RWPE2 (cell line): ENCODE measurements at places on chromosomes 16 and 17.

- no peak for DNase-seq
These were observed 19.9 kb upstream of the KPNB1 start for GRCh38 chr17:47629826-47630225.

DNA sequence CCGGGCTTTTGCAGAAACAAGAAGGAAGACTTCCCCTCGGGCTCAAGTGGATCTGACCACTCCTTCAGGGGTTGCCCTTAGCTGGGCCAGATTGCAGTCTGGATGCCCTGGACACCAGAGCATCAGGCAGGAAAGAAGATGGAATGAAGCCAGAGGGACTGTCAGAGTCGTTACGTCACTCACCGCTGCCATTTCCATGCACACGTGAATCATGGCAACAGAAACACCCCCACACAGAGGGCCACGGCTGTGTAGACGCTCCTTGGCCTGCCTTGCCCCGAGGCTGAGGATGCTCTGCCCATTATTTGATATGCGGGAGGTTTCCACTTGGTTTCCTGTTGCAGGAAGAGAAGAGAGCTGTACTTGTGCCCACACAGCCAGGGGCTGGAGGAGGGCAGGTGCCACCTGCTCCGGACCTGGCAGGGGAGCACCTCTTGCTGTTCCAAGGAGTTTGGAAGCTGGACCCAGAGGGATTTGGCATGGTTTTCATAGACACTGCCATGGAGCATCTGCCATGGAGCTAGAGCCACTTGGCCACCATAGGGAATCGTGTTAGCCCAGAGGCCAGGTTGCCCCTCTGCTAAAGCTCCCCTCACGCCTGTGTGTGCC lies 29.4 kb downstream of the RBFOX3 start:
- no peak for DNase-seq

- no peak for DNase-seq
These were observed 737.7 kb upstream of the SOX9 start for GRCh38 chr17:71383091-71383490.

DNA sequence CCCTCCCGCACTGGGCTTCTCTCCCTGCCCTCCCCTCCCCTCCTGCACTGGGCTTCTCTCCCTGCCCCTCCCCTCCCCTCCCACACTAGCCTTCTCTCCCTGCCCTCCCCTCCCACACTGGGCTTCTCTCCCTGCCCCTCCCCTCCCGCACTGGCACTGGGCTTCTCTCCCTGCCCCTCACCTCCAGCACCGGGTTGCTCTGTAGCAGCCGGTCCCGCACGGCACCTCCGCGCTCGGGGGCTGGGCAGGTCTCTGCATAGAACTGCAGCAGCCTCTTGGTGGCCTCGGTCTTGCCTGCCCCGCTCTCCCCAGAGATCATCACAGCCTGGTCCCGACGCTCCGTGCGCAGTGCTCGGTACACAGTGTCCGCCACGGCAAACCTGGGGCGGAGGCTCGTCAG lies 9.8 kb downstream of the MYO1C start:
- no peak for DNase-seq

DNA sequence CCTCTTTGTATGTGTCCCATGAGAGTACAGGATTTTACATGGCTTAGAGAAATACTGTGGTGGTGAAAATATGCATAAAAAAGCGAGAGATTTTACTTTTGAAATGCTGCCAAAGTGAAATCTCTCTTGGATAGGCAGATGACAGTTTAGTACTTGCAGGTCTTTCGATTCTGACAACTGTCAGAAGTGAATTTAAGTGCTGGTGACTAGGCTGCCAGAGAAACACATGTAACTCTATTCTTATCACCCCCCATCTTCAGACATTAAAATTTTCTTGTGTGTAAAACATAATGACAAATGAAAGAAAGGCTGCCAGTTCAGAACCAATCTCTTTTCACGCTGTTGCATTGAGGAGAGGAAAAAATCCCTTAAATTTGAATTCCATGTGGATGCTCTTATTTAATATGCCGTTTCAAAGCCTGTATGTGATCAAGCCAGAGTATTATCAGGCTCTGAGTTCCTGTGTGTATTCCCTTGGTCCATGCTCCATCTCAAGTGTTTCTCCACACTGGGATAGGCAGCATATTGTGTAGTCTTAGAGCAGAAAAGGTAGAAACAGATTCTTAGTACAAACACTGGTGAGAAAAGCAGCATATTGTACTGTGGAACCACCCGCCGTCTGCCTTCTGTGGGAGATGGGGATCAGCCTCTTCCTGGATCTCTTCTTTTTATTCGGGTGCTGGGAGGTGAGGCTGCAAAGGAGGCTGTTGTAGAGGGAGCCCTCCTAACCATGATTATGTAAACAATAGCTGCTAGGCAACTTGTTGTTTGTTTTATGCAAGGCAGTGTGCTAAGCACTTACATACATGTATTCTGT lies 291.3 kb downstream of the WWOX start:
- no peak for DNase-seq

- no peak for DNase-seq
These were observed 197.1 kb downstream of the ABCC12 start for GRCh38 chr16:47958726-47959125.

DNA sequence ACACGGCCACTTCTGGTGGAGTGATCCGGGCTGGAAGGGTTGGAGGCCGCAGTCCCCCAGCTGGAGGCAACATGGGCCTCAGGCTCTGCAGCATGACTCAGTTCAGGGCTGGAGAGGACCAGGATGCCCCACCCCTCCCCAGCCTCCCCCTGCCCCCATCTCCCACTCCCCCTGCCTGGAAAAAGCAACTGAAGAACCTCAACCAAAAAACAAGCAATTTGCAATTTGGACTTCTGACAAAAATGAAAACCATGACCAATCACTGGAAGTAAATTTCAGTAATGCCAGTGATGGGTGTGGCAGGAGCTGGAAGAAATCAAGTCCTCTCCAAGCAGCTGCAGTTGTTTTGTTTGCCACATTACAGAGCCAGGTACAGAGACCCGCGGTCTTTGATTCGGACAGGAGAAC lies 6.6 kb upstream of the MIF4GD start:
- no peak for DNase-seq

DNA sequence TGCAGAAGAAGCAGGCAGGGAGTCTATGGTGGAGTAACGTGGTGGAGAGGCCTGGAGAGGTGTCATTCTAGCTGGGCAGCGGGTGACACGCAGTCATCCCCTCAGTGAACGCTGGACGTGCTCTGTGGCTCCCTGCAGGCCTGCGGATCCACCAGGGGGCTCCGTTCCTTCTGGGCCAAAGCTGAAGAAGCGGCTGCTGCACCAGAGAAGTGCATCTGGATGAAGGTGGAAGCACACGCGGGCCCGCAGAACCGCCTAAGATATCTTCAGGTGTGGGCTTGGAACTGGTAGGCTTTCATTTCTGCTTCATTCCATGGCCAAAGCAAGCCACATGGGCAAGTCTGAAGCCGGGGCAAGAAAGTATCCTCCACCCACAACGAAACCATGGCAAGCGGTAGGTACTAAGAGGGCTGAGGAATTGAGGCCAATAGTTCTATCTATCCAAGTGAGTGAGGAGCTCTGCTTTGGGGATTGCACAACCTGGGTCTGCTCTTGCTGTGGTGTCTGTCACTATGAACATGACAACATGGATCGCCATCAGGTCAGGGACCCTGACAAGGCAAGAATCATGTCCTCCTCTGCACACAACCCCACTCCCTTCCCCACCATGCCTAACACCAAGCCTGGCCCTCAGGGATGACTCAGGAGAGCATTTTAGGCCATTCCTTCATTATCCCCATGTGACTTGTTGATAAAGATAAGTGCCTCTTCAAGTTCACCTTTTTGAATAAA lies 78.9 kb upstream of the FBXO47 start:
- DNase-seq: no peak

DNA sequence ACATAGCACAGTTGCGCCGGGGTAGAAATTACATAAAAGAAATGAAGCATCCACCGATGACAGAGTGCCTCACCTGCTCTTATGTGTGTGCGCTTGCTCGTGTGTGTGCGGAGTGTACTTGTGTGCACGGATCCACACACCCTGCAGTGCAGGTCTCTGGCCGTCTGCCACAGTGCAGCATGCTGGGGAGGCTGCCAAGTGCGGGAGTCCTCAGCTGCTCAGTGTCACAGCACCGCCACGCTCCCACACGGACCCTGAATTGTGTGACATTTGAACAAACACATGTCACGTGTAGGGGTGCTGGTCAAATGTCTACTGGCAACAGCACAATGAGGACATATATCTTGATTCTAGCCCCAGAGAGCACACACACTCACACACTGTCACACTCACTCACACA lies 243.0 kb upstream of the MYOCD start:
- DNase-seq: no peak

GRCh38 chr17:62995377-62995885 lies 29.4 kb downstream of the TANC2 start:
- DNase-seq: no peak

GRCh38 chr17:48262982-48263730 lies 155.6 kb downstream of the SNX11 start:
- DNase-seq: no peak

- no peak for DNase-seq
These were observed 190.2 kb upstream of the TNRC6C start for GRCh38 chr17:77768248-77768852.

GRCh38 chr17:82892899-82893565 lies 53.2 kb upstream of the ZNF750 start:
- DNase-seq: no peak

DNA sequence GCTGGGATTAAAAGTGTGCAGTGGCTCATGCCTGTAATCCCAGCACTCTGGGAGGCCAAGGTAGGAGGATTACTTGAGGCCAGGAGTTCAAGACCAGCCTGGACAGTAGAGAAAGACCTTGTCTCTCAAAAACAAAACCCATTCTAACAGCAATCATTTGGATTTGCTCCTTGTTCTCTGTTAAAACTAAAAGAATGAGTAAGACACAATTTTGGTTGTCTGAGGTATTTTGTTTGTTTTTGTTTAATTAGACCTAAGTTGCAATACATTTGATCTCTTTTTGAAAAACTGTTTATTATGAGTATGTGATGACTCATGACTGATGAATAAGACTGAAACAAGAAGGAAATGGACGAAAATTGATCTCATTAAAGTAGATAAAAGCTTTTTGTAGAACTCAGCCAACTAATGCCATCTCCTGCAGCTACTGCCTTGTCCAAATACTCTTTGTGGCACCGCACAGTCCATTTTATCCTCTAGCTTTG lies 29.0 kb downstream of the GLG1 start:
- no peak for DNase-seq

- no peak for DNase-seq
These were observed 101.6 kb upstream of the KIF2B start for GRCh38 chr17:53721101-53721500.

GRCh38 chr16:83994703-83995102 lies 26.7 kb downstream of the NECAB2 start:
- DNase-seq: no peak

DNA sequence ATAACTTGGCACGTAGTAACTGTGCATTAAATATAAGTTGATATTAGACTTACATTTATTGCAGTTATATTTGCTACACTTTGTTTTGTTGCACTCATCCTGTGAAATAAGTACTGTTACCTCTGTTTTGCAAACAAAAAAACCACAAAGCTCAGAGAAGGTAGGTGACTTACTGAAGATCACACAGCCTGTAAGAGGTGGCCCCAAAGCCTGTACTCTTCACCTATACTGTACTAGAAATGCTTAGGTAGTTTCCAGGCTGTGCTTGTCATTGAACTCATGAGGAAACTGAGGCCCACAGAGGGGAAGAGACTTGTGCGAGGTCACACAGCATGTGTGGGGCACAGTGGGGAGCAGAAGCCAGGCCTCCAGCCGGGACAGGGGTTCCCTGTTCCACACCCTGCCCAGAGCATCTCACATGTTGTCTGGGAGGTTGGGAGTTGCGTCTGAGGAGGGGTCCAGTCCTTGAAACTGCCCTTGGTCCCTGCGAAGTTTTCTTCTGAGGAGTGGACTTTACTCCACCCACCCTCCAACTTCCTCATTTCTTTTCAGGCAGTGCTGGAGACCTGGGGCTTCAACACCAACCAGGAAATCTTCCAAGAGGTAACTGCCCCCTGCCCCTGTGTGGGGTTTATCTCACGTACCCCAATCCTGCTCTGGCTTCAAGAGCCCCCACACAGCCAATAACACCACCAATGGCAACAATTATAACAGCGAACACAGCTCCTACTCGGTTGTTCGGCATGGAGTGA lies 13.0 kb downstream of the CETP start:
- DNase-seq: no peak

GRCh38 chr16:67825906-67826305 lies 16.2 kb upstream of the THAP11 start:
- DNase-seq: no peak

DNA sequence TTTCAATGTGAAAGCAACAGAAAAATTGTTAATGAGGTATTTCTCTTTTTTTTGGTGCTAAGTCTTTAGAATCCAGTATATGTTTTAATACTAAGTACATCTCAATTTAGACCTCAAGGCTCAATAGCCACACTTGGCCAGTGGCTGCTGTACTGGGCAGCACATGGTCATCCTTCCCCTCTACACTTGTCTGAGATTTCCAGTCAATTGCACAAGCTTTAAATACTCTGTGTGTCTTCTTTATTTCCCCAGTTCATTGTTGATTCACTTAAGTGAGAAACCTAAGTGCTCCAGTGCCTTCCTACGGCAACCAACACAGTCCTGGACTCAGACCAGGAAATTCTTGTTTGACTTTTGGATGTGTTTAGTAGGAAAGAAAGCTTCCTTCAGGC lies 62.2 kb downstream of the TNRC6C start:
- DNase-seq: no peak

GRCh38 chr16:84041881-84042280 lies 714 bp downstream of the SLC38A8 start:
- DNase-seq: no peak

DNA sequence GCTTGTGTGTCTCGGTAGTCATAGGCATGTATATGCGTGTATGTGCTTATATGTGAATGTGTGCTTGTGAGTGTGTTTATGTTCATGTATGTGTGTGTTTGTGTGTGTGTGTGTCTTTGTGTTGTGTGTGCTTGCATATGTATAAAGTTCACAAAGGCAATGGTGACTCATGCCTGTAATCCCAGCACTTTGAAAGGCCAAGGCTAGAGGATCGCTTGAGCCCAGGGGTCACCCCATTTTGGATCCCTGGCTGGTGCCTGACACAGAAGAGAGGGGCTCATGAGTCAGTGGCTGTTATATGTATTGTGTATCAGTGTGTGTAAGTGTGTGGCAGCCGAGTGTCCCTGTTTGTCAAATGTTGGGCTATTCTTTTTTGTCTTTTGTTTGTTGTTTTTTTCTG lies 69.3 kb downstream of the ABCC1 start:
- DNase-seq: no peak

- DNase-seq: no peak
These were observed 23.4 kb upstream of the SREBF1 start for GRCh38 chr17:17859909-17860765.

- no peak for DNase-seq
These were observed 4.6 kb upstream of the KCNJ12 start for GRCh38 chr17:21371511-21372081.

- no peak for DNase-seq
These were observed 732.0 kb upstream of the KIF2B start for GRCh38 chr17:53090770-53091169.

- no peak for DNase-seq
These were observed 10.7 kb downstream of the GFOD2 start for GRCh38 chr16:67708368-67708771.

- DNase-seq: no peak
These were observed 809 bp upstream of the RAB34 start for GRCh38 chr17:28718333-28719020.
